ENCODE measurements at places on chromosomes 5 and 9.

DNA sequence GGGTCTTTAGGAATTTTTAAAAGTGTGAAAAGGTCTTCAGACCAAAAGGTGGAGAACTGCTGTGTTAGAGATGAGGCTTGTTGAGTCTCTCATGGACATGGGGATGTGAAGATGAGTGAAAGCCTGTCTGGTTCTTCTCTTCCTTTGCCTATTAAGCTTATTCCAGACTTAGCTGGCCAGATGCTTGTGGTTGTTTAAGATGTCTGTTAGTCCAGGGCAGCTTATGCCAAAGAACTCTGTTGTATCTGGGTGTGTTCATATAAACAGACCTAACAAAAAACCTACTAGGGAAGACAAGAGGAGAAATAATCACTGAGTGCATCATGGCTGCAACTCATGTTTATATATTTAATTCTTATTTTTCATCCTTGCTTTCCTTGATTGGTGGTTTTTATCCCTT lies 57.5 kb upstream of the NCS1 start:
- DNase-seq, result no peak

GRCh38 chr5:169521366-169521983 lies 62.1 kb upstream of the SPDL1 start:
- no peak for DNase-seq

GRCh38 chr9:13447843-13448422 lies 168.4 kb upstream of the MPDZ start:
- no peak for DNase-seq

DNA sequence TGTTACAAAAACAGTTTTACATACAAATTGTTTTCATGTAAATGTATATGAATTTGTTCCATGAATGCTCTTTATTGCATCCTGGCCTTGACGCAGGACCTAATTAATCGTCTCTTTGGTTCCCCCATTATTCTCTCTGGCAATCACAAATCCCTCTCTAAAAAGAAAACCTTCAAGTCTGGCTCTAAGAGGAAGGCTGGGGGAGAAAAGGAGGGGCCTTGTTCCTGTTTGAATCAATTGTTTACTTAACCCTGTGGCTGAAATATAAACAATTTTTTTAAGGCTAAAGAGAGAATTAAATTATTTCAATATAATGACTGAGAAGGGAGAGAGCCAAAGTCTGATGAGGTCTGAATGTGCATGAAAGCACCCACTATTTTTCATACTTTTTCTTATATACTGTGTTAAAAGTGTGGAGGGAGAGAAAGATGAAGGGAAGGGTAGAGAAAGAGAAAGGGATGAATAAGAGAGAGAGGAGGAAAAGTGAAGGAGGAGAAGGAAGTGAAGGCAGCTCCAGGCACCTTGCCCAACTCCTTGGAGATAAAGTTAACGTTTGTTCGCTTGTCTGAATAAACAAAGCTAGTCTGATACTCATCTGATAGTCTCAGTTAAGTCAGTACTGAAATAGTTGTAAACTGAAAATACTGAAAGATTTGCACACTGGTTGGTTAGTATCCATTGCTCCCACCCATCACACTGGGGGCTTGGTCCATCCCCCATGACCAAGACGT lies 116.4 kb upstream of the SPDL1 start:
- DNase-seq, result no peak

DNA sequence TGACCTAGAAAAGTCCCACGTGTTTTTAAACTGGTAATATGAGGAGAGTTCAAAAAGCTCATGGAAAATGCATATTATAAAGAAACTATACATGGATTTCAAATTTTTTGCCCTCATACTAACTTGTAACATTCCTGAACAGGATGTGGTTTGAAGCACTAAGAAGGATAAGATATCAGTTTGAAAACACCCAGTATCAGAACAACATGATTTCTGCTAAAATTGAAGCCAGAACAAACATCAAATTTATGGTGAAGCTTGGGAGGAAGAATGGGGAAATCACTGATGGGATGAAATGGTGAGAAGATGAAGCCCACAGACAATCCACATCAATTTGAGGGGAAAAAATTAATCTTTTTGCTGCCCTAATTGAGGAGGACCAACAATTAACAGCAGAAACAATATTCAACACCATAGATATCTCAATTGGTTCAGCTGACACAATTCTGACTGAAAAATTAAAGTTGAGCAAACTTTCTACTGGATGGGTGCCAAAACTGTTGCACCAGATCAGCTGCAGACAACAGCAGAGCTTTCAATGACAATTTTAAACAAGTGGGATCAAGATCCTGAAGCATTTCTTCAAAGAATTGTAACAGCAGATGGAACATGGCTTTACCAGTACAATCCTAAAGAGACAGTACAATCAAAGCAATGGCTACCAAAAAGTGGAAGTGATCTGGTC lies 113.2 kb upstream of the SNX2 start:
- DNase-seq, result no peak

- no peak for DNase-seq
Observed at GRCh38 chr5:73892218-73892617, 266.2 kb downstream of the ARHGEF28 start.

DNA sequence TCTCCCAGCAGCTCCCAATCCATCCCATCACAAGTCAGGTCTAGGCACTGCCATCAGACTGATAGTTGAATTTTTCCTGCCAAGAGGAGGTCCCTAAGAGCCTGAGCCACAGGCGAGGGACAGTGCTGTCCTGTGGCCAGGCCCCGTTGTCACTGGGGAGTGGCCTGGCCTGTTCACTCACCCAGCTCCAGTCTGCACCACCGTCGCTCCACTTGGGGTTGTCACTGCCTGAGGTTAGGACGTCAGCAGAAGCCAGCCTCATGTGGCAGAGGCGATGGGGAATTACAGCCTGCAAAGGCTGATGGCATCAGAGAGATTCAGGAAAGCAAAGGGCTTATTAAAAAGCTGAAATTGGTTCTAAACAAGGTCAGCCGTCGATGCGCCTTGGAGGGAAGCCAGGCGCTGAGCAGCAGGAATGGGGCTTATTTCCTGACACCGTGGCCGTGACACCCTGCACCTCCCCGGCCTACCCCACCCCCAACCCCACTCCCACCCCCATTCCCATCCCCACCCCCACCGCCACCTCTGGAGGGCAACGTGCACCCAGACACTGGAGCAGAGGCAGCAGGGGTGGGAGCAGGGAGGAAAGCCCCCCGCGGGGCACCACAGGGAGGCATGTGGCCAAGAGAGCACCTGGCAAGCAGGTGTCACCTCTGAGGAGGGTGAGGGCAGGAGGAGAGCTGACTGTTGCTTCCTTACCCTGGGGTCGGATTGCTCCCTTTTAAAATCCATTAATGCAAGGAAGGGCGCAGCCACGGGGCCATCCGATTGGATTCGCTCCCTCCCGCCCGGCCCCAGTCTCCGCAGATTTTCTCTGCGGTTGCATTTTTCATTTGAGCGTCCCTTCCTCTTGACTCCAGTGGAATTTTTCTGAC lies 3.1 kb upstream of the DBH start:
- DNase-seq, result no peak

DNA sequence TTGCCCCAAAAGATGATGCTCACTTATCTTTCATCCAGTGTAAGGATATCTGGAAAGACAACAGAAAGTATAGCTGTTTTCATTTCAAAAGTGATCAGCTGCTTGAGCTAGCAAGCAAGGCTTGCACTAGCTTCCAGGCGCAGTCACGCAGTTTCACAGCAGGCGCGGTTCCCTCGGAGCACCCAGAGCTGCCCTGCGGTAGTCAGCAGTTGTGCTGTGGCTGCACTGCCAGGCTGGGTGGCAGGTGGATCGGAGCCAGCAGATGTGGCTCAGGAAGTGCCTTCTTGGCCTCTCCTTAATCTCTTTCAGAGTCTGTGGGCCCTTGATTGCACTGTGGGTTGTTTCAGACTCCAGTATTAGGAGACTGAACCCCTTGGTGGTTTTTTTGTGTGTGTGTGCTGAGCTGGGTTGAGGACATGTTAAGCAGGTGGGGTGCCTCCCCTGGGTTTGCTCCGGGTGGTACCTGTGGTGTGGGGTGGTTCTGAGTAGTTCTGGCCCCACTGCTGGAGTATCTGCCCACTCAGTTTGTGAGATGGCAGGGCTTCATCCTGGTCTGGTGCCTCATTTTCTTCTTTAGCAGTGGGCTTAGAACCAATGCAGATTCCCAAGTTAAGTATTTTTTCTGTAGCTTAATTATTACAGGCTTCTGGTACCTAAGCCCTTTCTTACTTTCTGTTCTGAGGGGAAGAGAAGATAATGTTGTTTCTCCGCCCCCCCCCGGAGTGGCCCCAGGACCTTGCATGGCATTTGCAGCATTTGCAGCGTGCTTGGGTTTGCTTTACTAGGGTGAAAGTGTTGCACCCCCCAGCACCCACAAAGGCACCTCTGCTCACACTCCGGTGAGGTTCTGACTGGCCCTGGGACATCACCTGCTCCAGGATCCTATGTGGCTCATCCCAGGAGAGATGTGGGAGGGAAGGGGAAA lies 16.4 kb downstream of the TENT4A start:
- DNase-seq, result no peak

DNA sequence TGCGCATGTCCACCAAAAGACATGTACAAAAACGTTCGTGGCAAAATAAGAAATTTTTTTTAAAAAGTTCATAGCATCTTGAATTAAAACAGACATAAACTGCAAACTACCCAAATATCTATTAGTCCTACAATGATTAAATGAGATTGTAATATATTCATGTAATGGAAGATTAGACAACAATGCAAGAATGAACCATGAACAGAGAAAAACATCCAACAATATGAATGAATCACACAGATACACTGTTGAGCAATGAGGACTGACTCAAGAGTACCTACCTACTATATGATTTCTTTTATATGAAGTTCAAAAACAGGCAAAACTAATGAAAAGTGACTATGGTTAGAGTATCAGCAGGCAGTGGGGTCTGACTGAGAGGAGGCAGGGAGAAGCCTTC lies 17.9 kb upstream of the CTNNAL1 start:
- DNase-seq, result no peak

DNA sequence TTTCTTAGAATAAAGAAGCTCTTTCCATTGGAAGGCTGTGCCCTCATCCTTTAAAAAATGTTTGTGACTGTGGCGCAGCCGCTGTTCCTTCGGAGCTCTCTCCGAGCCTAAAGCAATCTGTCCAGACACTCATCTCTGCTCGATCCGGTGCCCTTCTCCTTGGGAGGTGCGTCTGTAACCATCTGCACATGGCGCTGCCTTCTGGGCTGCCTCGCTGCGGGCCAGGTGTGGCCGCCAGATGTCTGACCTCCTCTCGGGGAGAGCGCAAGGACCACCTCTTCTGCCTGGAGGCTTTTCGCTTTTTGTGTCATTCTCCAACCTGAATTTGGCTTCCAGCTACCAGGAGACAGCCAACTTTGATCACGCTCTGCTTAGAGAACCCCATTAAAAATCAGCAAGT lies 153.4 kb upstream of the PTCH1 start:
- DNase-seq, result no peak

DNA sequence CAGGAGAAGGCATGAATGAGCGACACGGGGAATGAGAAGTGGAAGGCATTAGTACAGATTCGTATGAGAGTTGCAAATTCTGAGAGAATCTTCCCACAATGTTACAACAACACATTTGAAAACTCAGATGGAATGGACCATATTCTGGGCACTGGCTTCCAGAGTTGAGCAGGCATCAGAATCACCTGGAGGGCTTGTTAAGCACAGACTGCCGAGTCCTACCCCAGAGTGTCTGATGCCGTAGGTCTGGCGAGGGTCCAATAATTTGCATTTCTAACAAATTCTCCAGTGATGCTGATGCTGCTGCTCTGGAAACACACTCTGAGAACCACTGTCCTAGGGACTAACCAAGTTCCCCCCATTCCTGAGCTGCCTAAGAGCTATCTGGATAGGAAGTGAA lies 2.9 kb upstream of the TLX3 start:
- DNase-seq, result no peak

GRCh38 chr5:169724303-169725087 lies 87.4 kb downstream of the DOCK2 start:
- DNase-seq, result no peak

- DNase-seq, result peak; percentile 12
Observed at GRCh38 chr5:1343931-1344901, 683 bp downstream of the CLPTM1L start.

- DNase-seq, result peak; percentile 8
Observed at GRCh38 chr5:97231025-97231636, 48.1 kb upstream of the RIOK2 start.

GRCh38 chr5:61123145-61123544 lies 39.1 kb downstream of the SMIM15 start:
- DNase-seq, result no peak

DNA sequence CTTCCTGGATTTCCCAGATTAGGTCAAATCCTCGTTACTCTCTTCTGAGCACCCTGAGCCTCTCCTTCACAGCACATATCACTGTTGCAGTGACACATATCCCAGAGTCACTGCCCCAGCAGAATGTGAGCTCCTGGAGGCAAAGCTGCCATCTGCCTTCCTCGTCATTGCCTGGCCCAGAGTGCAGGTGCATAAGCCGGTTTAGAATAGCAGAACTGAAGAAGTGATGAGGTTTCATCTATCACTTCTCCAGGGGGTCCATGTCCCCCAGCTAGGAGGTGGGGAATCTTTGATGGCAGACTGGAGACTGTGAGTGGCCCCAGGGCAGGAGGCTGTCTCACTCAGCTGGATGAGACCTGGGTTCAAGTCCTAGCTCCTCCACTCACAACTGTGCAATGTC lies 25.8 kb downstream of the NIPAL4 start:
- DNase-seq, result no peak

DNA sequence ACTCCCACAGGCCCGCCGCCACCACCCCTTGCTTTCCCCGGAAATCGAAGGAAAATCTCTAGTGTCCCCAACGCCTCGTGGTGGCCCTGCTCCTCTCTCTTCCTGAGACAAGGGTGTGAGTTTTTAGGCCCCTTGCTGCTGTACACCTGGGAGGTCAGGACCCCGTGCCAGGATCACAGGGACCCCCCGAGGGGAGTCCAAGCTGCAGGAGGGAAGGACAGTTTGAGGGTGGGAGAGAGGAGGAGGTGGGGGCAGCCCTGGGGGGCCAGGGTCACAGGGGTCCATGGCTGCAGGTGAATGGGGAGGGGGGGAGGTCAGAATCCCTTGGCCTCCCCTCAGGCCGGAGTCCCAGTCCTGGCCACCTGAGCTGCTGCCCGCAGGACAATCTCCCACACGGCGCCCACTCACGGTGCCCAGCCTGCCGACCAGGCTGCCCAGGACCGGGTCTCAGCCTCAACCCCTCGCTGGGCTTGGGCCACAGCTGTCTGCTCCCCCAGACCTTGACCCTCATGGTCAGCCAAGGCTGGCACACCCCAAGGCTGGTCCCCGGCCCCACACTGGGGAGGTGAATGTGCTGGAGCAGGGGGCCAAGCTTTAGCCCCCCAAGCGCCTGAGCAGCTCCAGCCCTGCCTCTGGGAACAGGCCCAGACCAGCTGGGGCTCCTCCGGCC lies 19.9 kb downstream of the TPPP start:
- DNase-seq, result no peak

DNA sequence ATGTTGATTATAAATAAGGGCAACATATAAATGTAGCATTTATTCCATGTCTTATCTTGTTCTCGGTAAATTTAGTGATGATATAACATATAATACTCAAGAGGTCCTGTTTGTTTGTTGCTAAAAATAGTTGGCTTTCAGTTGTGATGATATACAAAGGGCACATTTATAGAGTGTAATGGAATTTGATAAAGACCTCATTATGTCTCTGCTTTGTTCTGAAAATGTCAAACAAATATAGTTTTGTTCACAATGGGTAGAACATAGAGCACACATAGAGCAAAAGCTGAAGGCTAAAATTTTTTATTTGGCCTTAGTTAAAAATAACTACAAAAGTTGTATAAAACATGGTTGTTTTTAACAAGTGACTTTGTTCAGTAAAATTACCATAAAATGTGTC lies 477.1 kb upstream of the SMC2 start:
- DNase-seq, result no peak
